ENCODE measurements at places on chromosomes 7 and 10. TPM values are rescaled to one million over a fixed set of nuclear protein-coding genes. Genes with fewer than 3 reads are reported as not detected.

EVX1 gene
- not detected for total RNA-seq

TMEM209 gene
- 13.9 TPM for total RNA-seq

MMD2 gene
- total RNA-seq = not detected

PRRT4 gene
- total RNA-seq = 1.9 TPM

GALNT17 gene
- total RNA-seq = 63.3 TPM

CNPY1 gene
- total RNA-seq = not detected

VSTM4 gene
- total RNA-seq = 18.8 TPM

AKR1C8 gene
- total RNA-seq = not detected

UBN2 gene
- total RNA-seq = 26.9 TPM

PAOX gene
- 4.6 TPM for total RNA-seq

All from heart left ventricle (tissue), 16 donors.